ENCODE measurements at places on chromosomes 7 and 10. TPM values are rescaled to one million over a fixed set of nuclear protein-coding genes. Genes with fewer than 3 reads are reported as not detected.

The WDFY4 gene
- not detected for total RNA-seq

The ITIH5 gene
- 0.84 TPM for total RNA-seq

The PRKCQ gene
- 3.5 TPM for total RNA-seq

The PKD2L1 gene
- not detected for total RNA-seq

The PUS7 gene
- total RNA-seq: 28.7 TPM

The DENND2A gene
- total RNA-seq: 23.7 TPM

The PNLIPRP3 gene
- total RNA-seq: not detected

The UNCX gene
- not detected for total RNA-seq

The NRBF2 gene
- 24.4 TPM for total RNA-seq

The ADRB1 gene
- 0.09 TPM for total RNA-seq

The PLXNA4 gene
- 0.49 TPM for total RNA-seq

The APBB1IP gene
- total RNA-seq: not detected

The KEL gene
- total RNA-seq: not detected

GRCh38 chr10:51656503-51656902 lies 42.9 kb downstream of the CSTF2T start:
- no peak for DNase-seq

GRCh38 chr10:118465300-118465874 lies 123.3 kb upstream of the FAM204A start:
- DNase-seq: no peak

DNA sequence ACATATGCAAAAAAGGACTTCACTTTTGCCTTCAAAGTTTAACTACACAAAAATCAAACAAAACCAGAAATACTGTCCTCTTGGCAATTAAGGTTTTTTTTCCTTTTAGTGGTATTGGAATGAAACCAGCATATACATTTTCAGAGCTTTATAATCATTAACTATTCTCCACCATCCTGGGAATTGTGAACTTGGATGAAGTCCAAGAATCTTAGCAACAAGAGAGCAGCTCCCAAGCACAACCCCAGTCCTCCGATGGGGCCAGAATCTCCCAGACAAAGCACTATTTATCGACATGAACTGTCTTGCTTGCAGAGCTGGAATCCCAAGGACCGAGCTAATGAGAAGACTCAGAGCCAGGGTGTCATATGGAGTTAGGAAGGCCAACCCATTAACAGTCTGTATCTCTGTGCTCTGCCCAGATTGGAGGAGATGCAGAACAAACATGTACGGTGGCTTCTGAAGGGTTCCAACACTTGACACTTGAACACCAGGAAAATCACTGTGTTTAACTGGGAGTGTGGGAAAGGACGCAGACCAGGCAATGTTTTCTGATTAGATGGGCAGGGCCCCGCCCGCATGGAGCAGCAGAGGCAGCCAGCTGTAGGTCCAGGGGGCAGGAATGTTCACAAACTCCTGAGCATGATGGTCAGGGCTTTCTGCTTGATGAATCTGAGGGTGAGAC lies 35.5 kb downstream of the PPP1R3C start:
- DNase-seq: no peak

DNA sequence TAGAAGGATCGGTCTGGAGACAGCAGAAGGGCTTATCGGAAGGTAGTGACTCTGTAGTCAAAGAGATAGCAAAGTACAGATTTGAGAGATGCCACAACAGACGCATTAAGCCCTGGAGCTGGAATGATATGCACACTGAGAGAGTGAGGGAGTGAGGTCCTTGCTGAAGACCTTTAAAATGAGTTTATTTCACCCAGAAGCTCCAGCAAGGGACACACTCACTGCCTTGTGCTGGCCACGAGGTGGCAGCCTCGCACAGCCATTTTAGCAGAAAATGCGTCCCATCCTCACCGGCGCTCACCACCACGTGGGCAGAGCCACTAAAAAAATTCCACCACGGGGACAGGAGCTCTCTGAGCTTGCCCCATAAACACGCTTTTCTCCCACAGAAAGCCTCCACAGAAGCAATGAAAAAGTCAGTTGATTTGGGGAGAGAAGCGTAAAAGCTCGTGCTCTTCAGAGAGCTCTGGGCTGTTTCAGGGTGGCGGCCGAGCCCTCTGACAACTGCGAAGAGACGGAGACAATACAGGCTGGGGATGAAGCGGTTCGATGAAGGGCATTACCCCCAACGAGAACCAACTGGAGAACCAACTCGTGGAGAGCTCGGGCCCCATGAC lies 163.0 kb upstream of the KLF14 start:
- DNase-seq: peak; percentile 85

- no peak for DNase-seq
These were observed 120.6 kb downstream of the GLCCI1 start for GRCh38 chr7:8089036-8089780.

GRCh38 chr7:20504060-20504459 lies 111.4 kb upstream of the ABCB5 start:
- no peak for DNase-seq

DNA sequence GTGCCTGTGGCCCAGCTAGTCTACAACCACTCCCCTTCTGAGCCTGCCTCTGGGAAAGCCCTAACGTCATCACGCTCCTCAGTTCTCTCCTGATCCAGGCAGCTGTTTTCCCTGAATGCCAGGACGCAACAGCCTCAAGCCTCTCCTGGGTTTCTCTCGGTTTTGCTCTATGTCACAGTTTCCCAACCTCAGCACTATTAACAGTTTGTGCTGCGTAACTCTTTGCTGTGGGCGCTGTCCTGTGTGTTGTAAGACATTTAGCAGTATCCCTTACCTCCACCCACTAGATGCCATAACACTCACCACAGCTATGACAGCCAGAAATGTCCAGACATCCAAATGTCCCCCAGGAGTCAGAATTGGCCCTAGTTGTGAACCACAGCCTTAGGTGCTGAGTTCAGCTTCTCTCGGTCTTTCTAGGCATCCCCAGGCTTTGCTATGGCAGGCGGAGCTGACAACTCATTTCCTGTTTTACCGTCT lies 226.3 kb upstream of the NPVF start:
- no peak for DNase-seq

DNA sequence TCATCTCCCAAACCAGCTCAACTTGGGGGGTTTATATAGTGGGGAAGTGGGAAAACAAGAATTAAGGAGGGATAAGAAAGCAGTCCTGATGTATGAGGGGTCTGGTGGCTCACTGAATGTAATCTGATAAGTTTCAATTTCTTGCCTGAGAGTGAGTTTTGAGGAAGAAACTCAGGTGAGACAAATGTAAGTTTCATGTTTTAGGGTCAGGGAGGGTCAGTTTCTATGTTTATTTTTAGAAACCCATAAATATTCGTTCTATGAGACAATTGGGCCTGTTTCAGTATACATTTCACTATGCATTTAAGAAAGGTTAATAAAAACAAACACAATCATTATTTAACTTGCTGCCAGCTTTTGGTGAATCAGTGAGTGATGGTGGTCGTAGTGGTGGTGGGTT lies 128.0 kb upstream of the MBL2 start:
- DNase-seq: no peak

- peak; percentile 26 for DNase-seq
These were observed 64.5 kb downstream of the PDIA4 start for GRCh38 chr7:148963583-148964482.

DNA sequence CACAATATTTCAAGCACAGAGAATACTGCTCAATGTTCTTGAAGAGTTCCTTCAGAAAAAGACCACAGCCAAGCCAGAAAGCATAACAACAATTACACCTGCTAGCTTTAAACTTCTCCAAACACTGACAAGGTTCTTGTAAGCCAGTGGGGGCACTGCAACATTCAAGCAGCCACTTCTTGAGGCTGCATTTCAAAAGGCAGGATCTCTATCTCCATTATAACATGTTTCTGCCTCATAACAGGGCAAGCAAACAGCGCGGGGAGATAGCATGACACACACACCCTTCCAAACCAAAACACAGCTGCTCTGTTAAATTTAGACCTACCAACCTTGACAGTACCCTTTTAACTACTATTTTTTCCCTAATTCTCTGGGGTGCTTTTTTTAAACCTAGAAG lies 30.8 kb downstream of the CHCHD3 start:
- DNase-seq: peak; percentile 35

- no peak for DNase-seq
These were observed 186.0 kb downstream of the MYOF start for GRCh38 chr10:93296151-93296550.

DNA sequence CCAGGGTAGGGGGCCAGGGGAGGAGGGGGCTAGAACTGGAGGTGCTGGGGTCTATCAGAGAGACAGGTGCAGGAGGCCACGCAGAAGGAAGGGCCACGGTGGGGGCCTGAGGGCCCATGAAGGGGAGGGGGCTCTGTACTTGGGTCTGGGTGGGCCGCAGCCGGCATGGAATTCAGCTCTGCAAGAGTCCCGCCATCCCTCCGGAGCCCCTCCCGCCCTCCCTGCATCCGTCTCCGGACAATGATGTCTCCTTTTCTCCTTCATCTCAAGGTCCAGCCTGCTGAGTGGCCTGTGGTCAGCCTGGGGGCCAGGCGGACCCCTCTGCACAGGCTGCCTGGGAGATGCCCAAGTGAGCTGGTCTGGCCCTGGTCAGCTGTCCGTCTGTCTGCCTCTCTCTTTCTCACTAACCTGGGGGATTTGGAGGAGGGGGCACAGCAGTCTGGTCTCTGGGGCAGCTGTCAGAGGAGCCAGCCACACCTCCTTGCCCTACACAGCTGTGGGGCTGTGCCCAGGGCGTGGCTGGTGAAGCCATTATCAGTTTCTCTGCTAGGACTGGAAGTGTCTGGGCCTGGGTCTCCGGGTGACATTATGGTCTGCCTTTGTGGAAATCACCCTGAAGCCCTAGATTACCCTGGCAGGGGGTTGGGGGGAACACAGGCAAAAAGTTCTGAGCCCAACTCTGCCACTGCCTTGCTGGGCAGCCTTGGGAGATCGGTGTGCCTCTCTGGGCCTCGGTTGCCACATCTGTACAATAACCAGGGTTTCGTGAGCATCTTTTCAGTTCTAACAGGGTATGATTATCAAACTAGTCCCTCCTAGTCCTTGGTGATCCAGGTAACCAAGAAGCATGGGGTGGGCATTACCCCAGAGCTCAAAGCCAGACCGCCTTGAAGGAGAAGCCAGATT lies 19.0 kb upstream of the HSPB1 start:
- DNase-seq: peak; percentile 36

DNA sequence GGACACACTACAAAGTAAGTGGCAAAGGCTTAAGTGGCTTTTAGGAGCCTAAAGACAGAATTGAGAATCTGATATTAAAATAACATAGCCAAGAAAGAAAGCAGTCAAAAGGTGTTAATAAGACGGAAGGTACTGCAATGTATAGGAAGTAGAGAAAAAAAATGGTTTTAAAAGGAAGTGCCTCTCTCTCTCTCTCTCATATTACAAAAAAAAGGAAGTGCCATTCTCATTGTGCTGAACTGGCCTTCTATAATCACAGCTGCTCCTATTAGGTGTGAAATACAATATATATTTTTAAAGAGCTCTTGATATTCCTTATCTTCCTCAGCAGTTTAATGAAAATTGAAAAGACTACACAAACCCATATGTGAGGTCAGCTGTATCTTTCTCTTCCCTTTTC lies 199.4 kb upstream of the NPVF start:
- no peak for DNase-seq

- no peak for DNase-seq
These were observed 6.2 kb downstream of the AVL9 start for GRCh38 chr7:32501522-32501921.

DNA sequence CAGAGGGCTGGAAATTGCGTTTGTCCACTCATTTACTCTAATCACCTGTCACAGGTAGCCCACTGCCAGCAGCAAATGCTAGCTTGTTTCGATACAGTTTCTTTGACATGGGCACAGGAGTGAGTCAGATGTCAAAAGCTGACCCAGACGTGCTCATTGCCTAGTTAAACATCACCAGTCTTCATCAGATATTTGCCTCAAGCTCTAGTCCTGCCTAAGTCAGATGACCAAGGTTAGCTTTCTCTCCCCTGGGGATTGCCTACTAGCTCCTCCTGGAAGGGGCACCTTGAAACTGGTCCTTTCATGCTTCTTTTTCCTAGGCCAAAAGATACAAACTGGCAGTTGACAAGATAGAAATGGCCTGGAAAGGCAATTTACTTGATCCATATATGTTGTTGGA lies 35.2 kb downstream of the GPAM start:
- DNase-seq: no peak

GRCh38 chr7:25389489-25390106 lies 161.3 kb upstream of the NPVF start:
- DNase-seq: peak; percentile 60

DNA sequence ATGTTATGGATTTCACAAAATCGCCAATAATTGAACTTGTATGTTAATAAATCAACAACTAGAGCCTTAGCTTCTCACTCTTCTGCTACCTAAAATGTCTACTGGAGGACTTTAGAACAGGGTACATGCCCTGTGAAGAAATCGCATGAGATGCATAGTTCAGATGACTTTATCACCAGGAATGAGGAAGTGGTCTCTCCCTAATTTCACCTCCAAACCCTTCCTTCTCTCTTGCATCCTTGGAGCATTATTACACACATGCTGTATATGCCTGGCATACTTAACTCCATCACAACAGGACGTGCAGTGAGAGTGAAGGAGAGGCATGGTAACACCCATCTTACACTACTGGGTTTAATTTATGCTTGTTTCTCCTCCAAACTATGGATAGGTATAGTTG lies 27.8 kb downstream of the RHEB start:
- no peak for DNase-seq

- peak; percentile 54 for DNase-seq
These were observed 1212.8 kb downstream of the REEP3 start for GRCh38 chr10:64733980-64734379.

- DNase-seq: no peak
These were observed 19.3 kb downstream of the VKORC1L1 start for GRCh38 chr7:65892161-65892560.

DNA sequence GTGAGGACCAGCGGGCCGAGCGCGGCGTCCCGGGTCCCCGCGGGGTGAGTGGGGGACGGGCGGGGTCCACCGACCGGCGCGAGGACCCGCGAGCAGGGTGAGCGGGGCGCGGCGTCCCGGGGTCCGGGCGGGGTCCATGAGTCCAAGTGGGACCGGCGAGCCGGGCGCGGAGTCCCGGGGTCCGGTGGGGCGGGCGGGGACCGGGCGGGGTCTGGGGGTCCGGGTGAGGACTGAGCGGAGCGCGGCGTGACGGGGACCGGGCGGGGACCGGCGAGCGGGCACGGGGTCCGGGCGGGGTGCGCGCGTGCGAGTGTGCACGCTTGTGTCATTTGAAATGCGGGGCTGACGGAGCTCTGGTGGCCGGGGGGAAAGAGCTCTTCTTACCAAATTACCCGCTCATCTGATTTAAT lies 765 bp downstream of the CELF2 start:
- peak; percentile 56 for DNase-seq

GRCh38 chr10:81950358-81950757 lies 75.4 kb downstream of the NRG3 start:
- DNase-seq: no peak

- peak; percentile 79 for DNase-seq
These were observed 67.9 kb downstream of the SGCE start for GRCh38 chr7:94588075-94588474.

GRCh38 chr7:85001495-85002345 lies 185.1 kb downstream of the SEMA3D start:
- no peak for DNase-seq

DNA sequence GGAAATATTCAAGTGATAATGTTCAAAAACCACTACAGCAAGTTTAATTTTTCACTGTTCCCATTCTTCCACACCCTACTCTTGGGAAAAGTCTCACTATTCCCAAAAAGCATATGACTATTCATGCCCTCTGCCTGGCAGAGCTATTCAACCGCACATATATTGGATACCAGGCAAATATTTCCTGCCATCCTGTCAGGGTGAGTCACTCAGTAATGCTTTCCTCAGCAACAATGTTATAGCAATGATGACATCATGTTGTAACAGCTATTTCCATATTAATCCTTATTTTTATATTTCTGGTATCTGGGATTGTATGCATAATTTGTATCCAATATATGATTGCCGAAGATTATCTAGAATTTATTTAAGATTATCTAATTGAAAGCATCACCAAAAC lies 114.0 kb upstream of the PLXDC2 start:
- no peak for DNase-seq

Data from neural progenitor cell (in vitro differentiated cells).